ENCODE measurements at places on chromosomes 6 and 20.

DNA sequence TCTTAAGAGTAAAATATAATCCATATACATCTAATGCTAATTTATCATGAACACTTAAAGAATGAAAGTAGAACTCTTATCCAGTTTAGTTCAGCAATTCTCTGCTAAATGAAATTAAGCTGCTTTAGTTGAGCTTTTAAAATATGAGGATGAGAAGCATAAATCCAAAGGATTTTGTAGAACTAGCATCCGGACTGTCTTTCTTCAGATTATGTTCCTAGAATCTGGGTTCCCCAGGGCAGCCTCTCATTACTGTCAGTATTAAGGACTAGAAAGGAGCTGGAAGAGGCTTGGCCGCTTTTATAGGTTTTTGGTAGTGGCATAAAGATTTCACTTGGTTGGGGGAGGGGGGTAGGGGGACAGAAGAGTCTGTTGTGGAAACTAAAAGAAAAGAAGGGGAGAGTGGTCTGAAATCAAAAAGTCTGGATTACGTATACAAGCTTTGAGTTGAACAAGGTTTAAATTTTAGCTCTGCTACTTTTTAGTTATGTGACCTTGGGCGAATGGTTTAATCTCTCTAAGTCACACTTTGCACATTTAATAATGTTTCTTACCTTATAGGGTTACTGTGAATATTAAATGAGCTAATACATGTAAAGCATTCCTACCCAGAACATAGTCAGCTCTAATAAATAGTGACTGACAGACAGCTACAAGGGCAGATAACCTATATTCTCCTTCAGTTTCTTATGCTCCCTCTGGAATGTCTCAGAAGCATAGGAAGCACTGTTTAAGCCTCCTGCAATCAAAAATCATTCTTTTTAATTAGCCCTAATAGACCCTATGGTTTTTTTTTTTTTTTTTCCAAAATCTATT is 3.7 kb downstream of the SGK1 start:
- no peak for DNase-seq

DNA sequence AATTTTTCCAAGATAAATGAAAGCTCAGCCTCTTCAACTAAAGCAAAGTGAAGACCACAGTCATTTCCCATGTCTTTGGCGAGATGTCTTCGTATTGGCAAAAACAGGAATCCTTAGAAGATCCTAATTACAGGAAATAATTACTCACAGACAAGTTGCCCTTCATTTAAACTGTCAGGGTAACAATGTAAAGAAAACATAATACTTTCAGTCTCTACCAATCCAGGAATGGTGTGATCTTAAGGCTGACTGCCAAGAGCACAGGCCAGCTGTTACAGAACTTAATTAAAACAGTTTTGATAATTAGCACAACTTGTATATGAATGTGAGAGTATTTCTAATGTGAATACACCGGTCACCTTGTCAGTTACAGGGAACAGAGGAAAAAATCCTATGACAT is 292.2 kb downstream of the PACRG start:
- no peak for DNase-seq

DNA sequence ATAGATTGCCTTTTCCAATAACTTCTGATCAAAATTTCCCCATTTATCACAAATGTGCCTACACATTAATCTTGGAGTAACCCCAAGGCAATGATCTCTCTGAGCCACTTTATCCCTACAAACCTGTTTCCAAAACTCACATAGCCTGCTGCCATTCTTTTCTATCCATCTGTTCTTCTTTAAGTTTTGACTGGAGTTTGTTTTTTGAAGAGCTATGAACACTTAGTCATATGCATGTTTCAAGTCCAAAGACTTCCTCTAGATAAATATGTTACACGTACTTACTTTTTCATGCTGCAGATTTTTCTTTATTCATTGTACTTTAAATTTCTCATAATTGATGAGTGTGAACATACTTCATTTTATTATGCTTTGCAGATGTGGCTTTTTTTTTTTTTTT is 488.9 kb upstream of the CITED2 start:
- DNase-seq = no peak

GRCh38 chr20:63327231-63327745 is 33.9 kb downstream of the CHRNA4 start:
- DNase-seq = no peak

DNA sequence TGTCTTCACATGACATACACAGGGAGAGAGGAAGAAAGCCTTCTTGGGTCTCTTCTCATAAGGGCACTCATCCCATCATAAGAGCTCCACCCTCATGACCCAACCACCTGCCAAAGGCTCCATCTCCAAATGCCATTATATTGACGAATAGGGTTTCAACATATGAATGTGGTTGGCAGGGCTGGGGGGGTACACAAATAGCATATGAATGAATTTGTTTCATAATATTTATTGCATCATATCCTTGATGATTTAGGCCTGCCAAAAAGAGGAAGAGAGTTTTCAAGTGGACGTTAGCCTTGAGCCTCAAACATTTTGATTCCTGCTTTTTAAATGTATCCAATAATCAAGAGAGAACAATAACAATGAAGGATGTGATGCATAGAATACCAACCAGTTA is 26.2 kb upstream of the OPRM1 start:
- no peak for DNase-seq

DNA sequence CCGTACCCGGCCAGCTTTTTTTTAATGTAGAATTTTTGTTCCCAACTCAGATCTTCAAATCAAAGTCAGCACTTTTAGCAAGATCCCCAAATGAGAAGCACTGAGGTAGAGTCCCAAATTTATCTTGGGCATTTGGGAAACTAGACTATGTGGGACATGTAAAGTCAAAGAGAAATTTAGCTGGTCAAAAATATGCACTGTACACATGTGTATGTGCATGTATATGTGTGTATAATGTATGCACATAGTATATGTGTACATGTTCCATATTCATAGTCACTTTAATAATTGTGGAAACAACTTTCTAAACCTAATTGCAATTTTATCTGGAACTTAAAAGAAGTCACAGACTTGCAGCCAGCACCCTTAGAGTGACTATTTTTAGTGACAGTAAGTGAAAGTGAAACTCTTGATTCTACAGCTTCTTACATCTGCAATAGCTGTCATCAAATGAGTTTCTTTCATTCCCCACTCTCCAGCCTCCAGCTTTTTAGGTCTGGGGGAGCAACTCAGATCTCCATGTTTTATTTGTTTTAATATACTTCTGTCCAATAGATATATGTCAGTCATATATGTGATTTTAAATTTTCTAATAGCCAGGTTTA is 53.6 kb downstream of the CDC40 start:
- DNase-seq = no peak

- no peak for DNase-seq
Measured at GRCh38 chr20:56801971-56802755, 173.1 kb downstream of the TFAP2C start.

DNA sequence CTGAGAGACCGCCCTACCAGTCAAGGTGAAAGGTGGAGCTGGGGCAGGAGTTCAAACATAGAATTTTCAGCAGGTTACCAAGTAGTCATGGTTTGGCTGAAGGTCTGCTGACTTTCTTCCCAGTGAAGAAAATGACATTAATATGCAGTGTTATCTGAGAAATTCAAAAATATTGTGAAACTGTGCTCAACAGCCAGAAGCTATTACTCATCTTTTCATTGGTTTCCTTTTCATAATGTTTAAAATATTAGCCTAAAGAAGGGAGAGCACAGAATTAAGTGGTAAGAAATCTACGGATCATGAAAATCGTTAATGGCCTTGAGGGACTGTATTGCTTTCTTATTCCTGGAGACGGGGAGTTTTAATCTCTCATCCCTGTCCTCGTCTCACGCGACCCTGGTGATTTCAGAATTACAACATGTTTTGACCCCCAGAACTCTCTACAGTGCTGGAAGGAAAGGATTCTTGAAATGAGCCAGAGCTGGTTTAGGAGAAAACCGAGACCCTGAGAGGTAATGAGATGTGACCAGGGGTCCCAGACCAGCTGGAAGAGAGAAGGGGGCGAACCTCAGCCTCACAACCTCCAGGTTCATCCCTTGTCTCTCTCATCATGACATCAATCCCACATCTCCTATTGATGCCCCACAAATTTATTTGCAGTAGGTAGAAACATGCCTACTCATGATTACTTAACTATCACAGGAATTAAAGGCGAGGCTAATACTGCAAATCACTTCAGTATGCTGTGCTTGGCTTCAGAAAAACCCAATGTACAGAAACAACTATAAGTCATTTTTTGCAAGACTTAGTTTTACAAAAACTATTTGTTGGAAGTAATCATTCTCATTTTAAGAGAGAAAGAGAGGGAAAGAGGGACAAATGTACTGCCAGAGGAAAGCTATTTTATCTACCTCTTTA is 209.5 kb downstream of the FNDC1 start:
- no peak for DNase-seq

- DNase-seq = no peak
Measured at GRCh38 chr6:158713469-158713868, 63.6 kb downstream of the SYTL3 start.

DNA sequence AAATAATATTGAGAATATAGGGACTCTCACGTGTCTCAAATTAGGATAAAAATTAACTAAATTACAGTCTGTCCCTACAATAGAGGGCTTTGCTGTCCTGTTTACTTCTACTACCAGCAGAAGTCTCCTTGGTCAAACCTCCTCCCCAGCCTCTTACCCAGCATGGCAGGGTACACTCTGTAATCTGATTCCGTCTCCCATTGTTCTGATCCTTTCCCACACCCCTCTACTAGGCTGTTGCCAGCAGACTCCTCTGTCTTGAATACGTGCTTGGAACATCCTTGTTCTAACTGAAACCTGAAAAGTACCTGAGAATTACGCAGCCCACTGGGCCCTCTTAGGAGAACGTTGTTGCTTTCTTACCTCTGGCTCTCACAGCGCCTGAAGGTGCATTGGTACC is 112.2 kb upstream of the PREP start:
- peak; percentile 56 for DNase-seq
